ENCODE measurements at places on chromosomes 2 and 18. TPM values are rescaled to one million over a fixed set of nuclear protein-coding genes. Genes with fewer than 3 reads are reported as not detected.

The IL1R2 gene
- polyA plus RNA-seq = 0.71 TPM

The KIAA2012 gene
- polyA plus RNA-seq = 0.05 TPM

The UGT1A3 gene
- polyA plus RNA-seq = 0.17 TPM

The FASTKD1 gene
- 28.1 TPM for polyA plus RNA-seq

The FOXI3 gene
- not detected for polyA plus RNA-seq

The ALPP gene
- polyA plus RNA-seq = 0.18 TPM

The DYNAP gene
- polyA plus RNA-seq = not detected

The REG3G gene
- not detected for polyA plus RNA-seq

The CPLX4 gene
- not detected for polyA plus RNA-seq

The ASXL3 gene
- polyA plus RNA-seq = not detected

The CRYBA2 gene
- not detected for polyA plus RNA-seq

The NT5DC4 gene
- not detected for polyA plus RNA-seq

The CCDC121 gene
- polyA plus RNA-seq = 4.9 TPM

The STON1 gene
- 0.88 TPM for polyA plus RNA-seq

The FAM161A gene
- 12.3 TPM for polyA plus RNA-seq
